Pancreas (tissue), 10 donors: ENCODE measurements at places on chromosomes 2 and 18. TPM values are rescaled to one million over a fixed set of nuclear protein-coding genes. Genes with fewer than 3 reads are reported as not detected.

FOXD4L1 gene
- 0.15 TPM for total RNA-seq

SETBP1 gene
- 17.5 TPM for total RNA-seq

CD28 gene
- 0.40 TPM for total RNA-seq

MGAT5 gene
- total RNA-seq, result 21.2 TPM

ACMSD gene
- total RNA-seq, result not detected

RSAD2 gene
- total RNA-seq, result 2.2 TPM

SLC11A1 gene
- total RNA-seq, result 1.2 TPM

C2orf66 gene
- not detected for total RNA-seq

ABCG5 gene
- 0.06 TPM for total RNA-seq

NAT8 gene
- not detected for total RNA-seq

DUSP11 gene
- total RNA-seq, result 12.1 TPM

ATP8B1 gene
- 32.2 TPM for total RNA-seq

NT5C1B gene
- total RNA-seq, result not detected

GALNT14 gene
- 2.2 TPM for total RNA-seq

AMER3 gene
- 0.90 TPM for total RNA-seq

UNC80 gene
- total RNA-seq, result 2.1 TPM

CDH2 gene
- 2.3 TPM for total RNA-seq

MYL12A gene
- 108 TPM for total RNA-seq

NTSR2 gene
- total RNA-seq, result not detected

DNA sequence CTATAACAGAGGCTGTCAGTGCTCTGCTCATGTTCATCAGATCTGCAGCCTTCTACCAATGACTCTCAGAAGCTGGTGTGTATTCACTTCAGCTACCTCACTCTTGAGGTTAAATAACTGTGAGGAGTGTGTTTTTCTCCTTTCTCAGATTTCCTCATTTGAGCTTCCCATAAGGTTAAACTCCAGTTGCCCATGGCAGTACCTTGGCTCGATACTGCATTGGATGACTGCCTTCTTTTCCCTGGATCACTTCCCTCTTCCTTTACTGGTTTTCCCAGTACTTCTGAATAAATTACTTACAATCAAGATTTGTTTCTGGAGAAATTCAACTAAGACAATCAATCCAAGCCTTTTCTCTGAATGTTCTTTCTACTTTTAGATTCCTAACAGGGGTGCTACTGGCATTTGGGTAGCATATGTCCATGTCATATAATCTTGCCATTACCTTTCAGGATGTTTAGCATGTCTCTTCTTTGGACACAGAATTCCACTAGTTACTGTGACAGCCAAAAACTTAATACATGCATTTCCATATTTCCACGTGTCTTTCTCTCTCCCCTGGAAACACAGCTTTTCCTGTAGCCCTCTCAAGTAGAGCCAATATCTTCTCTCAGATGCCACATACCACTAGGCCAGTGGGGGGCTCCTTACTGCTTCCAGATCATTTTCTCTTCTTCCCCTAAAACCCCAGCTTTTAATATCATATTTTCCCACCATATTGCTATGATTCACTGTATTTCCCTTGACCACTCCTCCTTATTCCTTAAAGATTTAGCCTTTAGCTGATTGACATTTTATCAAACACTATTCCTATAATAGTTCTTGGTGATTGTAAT, 15.0 kb upstream of the SPOPL start:
- no peak for DNase-seq

DNA sequence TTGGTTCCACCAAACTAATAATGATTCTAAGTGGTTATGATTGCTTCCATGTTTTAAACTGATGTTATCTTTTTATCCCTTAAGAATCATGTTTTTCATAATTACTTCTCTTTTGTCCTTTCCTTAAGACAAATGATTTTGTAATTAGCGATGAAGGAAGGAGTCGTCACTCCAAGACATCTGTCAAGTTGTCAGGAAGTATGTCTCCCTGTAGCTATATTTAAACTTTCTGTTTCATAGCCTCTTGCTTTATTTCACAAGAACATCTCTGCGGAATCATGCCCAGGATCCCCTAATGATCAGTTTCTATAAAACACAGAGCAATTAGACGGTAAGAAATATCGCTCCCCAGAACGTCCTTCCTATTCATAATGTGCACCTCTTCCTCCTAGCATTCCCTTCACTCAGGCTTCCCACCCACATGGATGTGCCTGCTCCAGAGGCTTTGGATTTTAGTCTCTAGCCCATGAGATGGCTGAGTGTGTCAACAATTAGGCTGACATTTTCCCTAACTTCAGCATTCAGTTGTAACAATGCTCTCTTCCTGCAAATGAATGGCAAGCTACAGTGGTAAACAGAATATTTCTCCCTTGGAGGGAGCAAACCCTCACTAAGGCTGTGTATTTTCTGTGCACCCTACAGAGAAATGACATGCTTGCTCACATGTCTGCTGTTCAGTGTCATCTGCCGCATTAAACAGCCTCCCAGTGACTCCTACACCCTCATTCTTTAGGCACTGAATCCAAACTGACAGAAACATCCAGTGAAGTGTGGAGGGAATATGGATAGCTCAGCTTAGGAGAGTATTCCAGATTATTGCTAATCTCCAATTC, 879.6 kb upstream of the CELF4 start:
- DNase-seq, result no peak

GRCh38 chr18:23272498-23273232, 137.4 kb downstream of the CABLES1 start:
- no peak for DNase-seq

DNA sequence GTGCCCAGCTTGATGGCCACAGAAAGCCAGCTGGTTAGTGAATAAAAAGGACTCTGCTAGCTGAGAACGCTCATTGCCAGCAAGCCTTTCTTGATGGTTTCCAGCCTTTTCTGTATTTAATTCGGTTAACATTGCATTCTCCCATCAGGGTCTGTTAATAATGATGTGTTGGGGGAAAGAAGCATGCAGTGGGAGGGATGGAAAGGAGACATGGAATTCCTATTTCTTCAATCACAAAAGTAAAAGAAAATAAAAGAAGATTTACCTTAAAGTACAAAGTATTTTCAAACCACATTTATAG, 141.9 kb upstream of the RBBP8 start:
- no peak for DNase-seq

DNA sequence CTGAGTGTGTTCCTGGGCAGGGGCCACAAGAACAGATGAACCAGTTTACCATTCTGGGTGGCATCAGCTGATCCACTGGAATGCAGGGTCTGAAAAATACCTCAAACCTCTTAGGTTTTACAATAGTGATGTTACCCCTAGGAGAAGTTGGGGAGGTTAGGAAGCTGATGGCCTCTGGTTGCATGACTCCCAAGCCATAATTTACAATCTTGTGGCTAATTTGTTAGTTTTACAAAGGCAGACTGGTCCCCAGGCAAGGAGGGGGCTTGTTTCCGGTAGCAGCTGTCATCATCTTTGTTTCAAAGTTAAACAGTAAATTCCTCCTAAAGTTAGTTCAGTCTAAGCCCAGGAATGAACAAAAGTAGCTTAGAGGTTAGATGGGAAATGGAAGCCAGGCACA, 113.8 kb upstream of the SLC38A11 start:
- DNase-seq, result no peak

DNA sequence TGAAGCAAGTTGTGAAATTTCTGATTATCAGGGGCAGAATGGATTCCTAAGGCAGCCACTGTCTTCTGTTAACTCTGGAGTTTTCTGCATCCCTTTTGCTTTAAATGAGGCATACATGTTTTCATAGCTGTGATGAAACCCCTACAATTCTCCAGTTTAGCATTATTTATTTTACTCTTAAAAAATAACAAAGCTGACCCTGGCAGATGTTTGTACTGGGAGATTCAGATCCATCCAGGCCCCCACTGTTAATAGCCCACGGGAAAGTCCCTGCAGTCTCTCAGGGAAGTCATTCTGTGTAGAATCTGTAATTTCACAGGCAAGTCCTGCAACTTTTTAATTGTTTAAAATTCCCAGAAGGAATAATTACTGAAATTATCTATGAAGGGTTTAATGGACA, 353 bp upstream of the SULT1C4 start:
- no peak for DNase-seq

DNA sequence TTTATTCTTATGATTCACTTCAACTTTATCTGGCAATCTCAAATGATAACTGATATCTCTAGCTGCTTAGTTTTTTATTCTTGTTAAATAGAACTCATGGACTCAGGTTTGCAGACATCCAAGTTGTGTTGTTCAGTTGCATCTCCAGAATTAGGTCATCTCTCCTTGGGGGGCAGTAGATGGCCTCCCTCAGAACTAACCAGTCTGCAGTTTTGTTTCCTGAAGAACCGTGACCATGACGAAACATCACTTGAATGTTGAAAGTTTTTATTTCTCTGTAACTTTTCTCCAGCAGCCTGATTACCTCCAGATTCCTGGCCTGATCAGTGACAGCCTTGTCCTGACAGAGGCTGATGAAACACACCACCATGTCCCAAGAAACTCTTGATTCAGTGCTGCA, 321.5 kb downstream of the GALNT13 start:
- DNase-seq, result no peak

- DNase-seq, result no peak
These were observed 15.2 kb downstream of the R3HDM1 start for GRCh38 chr2:135546436-135546835.

GRCh38 chr2:235900631-235901030, 267.6 kb downstream of the GBX2 start:
- DNase-seq, result no peak

- no peak for DNase-seq
These were observed 80.3 kb upstream of the SLC35G4 start for GRCh38 chr18:11529081-11529480.

DNA sequence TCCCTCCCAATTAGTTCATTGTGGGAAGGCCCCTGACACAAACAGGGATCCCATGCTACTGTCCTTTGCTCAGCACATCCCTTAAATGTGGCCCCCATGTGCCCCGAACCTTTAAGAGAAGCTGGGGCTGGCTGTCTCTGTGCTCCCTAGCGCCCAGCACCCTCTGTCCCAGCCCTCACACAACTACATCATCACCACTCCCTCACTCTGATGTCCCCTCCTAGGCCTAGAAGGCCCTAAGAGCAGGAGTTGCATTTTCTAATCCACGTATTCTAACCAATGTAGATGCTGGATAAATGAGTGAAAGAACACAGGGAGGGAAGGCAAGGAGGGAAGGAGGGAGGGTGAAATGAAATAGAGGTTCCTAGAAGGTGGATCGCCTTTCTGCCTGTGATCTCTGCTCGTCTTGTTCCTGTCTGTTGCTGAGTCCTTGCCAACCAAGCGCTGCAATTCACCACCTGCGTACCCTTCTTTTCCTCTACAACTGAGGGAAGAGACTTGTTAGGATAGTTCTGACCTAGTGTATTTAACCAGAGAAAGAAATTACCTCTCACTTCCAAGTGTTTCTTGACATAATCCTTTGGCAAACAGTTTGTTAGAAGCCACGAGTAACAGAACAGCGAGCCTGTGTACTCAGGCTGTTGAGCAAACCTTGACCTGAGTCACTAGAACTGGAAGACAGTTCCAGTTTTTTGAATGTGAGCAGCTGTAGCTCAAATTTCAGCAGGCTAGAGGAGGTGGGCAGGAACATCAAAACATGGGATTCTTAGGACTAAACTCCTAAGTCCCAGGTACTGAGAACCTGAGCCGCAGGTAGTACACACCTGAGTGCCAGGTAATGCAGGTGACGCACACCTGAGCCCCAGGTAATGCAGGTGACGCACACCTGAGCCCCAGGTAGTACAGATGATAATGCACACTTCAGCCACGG, 181.5 kb upstream of the ID2 start:
- DNase-seq, result peak; percentile 41

- DNase-seq, result no peak
These were observed 67.6 kb upstream of the ZCCHC2 start for GRCh38 chr18:62455222-62455621.

DNA sequence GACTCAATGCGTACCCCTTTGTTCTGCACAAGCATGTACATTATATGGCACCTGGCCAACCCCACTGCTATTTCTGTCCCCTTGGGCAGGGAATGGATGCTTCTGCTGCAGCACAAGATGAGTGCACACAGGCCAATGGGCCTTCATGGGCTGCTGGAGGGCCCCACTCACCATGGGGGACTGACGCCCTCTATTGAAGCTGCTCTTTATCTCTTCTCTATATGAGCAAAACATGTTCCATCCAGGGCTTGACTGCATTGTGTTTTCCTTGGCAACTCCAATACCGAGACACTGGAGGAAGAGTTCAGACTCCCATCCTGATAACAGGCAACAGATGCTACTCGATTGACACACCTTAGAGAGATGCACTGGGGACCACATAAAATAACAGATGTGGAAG, 251.6 kb upstream of the NCKAP5 start:
- no peak for DNase-seq

GRCh38 chr2:37872192-37872750, 52.8 kb upstream of the RMDN2 start:
- DNase-seq, result no peak

GRCh38 chr2:205771666-205772065, 89.4 kb downstream of the NRP2 start:
- DNase-seq, result no peak

- DNase-seq, result no peak
These were observed 67.7 kb upstream of the NEDD4L start for GRCh38 chr18:57976230-57976773.

DNA sequence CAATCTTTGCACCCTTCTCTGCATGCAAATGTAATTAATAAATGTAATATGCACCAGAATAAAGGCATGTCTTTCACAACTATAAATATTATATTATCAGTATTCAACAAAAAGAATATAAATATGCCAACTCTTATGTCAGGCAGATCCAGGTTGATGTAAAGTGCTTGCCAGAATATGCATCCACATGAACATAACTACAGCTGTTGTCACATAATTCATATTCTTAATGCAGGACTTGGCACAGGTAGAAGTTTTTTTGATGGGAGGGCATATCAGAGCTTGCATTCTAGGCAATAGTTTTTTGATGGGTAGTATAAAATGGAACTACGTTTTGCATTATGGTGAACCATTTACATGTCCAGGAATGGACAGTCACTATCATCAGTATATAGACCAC, 544.3 kb downstream of the ZNF804A start:
- no peak for DNase-seq
